IMR-90 (cell line): ENCODE measurements at places on chromosomes 13 and 19. TPM values are rescaled to one million over a fixed set of nuclear protein-coding genes. Genes with fewer than 3 reads are reported as not detected.

The NECTIN2 gene
- 77.8 and 78.0 TPM in 2 replicates for total RNA-seq

- no peak overlapping the region for H3K4me3 ChIP-seq
- peaks cover 47% of the 10 kb centered on the region for H3K27me3 ChIP-seq
- no peaks in the 10 kb centered on the region for H3K4me1 ChIP-seq
- no peak overlapping the region for H3K27ac ChIP-seq
Measured at GRCh38 chr19:16262618-16263017, 62.0 kb upstream of the KLF2 start.

DNA sequence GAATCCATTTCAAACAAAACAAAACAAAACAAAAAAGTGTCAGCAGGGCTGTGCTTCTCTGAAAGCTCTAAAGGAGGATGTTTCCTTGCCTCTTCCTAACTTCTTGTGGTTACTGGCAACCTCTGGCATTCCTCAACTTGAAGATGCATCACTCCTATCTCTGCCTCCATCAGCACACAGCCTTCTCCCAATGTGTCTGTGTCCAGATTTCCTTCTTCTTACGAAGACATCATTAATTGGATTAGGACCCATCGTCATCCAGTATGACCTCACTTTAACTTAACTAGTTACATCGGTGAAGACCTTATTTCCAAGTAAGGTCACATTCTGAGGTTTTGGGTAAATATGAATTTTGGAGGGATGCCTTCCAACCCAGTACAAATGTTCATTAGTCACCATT, 33.8 kb upstream of the GTF2F2 start:
- no peaks in the 10 kb centered on the region for H3K27me3 ChIP-seq
- no peaks in the 10 kb centered on the region for H3K36me3 ChIP-seq
- DNase-seq: peak; percentile 55
- H3K4me3 ChIP-seq: no peak overlapping the region
- H3K4me1 ChIP-seq: no peaks in the 10 kb centered on the region
- H3K27ac ChIP-seq: no peak overlapping the region

GRCh38 chr19:31421856-31422255, 72.6 kb upstream of the TSHZ3 start:
- H3K4me3 ChIP-seq: no peak overlapping the region
- H3K4me1 ChIP-seq: peaks cover 2% of the 10 kb centered on the region; the same call in 1 of the 2 replicates
- no peak for DNase-seq

DNA sequence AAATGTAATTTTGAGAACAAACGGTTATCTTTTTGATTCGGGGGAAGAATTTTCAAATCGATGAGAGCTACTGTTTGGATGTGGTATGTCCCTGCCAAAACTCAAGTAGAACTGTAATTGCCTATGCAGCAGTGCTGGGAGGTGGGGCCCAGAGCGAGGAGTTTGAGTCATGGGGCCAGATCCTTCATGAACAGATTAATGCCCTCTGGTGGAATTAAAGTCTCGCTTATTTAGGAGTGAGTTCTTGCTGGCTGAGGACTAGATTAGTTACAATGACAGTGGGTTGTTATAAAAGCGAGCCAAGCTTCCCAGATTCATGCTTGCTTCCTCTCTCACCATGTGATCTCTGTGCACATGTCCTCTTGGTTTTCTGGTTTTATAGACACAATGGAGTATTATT, 11.8 kb upstream of the PRR20A start:
- no peak overlapping the region for H3K27ac ChIP-seq
- H3K4me1 ChIP-seq: no peaks in the 10 kb centered on the region
- DNase-seq: no peak
- no peaks in the 10 kb centered on the region for H3K36me3 ChIP-seq

- DNase-seq: no peak
- no peak overlapping the region for H3K4me3 ChIP-seq
- no peaks in the 10 kb centered on the region for H3K4me1 ChIP-seq
- peaks cover 73% of the 10 kb centered on the region for H3K36me3 ChIP-seq
- no peak overlapping the region for H3K27ac ChIP-seq
- no peaks in the 10 kb centered on the region for H3K27me3 ChIP-seq
Measured at GRCh38 chr19:3958836-3959765, 11.8 kb downstream of the DAPK3 start.

GRCh38 chr13:45511310-45512097, 46.8 kb downstream of the COG3 start:
- no peaks in the 10 kb centered on the region for H3K27me3 ChIP-seq
- H3K27ac ChIP-seq: no peak overlapping the region
- no peak overlapping the region for H3K4me3 ChIP-seq

DNA sequence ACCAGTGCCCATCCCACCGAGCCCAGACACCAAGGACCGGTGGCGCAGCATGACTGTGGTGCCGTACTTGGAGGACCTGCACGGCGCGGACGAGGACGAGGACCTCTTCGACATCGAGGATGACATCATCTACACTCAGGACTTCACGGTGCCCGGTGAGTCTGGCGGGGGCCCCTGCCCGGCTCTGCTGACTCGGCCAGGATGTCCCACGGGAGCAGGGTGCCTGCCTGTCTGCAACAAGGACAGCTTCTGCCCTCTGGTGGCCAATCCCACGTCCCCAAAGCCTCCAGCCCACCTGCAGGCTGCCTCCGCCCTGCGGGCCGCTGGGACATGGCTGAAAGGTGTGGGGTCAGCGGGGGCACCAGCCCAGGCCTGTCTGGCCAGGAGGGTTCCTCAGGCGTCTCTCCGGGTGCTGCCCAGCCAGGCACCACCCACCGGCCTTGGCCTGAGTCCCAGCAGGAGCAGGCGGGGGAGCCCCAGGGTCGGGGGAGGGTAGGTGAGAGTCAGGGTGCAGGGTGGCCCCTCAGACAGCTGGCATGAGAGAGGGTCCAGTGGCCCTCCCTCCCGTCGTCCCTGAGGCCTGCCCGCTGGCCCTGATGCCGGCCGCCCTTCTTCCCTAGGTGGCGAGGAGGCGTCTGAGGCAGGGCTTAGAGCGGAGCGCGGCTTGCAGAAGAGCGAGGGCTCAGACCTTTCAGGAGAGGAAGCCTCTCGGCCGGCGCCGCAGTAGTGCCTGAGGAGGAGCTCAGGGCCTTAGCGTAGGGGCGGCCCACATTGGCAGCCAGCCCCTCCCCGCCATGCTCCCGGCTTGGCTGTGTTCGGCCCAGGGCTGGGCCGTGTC, 14.6 kb downstream of the CBARP start:
- peak; percentile 42 for DNase-seq
- H3K4me3 ChIP-seq: no peak overlapping the region
- peaks cover 54% of the 10 kb centered on the region for H3K36me3 ChIP-seq
- H3K27me3 ChIP-seq: no peaks in the 10 kb centered on the region
- no peaks in the 10 kb centered on the region for H3K4me1 ChIP-seq
- no peak overlapping the region for H3K27ac ChIP-seq

GRCh38 chr13:44440046-44440608, 66.5 kb downstream of the SERP2 start:
- H3K27ac ChIP-seq: no peak overlapping the region
- peaks cover 4% of the 10 kb centered on the region for H3K4me1 ChIP-seq
- no peak for DNase-seq
- no peaks in the 10 kb centered on the region for H3K27me3 ChIP-seq
- no peaks in the 10 kb centered on the region for H3K36me3 ChIP-seq

DNA sequence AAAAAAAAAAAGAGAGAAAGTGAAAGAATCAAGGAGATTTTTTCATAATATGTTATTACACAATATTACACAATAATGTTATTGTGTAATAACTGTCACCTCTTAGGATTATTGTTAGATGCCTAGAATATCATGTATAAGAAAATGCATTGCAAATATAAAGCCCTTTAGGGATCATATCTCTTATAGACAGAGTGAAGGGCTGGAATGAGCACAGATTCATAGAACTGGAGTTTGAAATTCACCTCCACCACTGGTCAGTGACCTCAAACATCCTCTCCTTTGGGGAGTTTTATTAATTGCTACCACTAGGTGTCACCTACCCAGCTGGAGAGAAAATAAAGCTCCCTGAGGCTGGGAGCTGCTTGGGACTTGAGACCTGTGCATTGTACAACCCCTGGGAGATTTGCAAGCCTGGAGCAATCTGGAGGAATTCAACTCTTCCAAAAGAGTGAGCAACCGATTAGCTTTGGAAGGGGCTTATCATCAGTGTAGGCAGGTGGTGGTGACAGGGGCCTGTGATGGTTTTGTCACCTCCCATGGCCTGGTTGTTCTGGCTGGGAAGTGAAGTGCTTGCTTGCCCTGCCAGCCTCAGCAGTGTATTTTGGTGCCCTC, 30.3 kb upstream of the FRY start:
- no peak overlapping the region for H3K4me3 ChIP-seq
- no peaks in the 10 kb centered on the region; the same call in 1 of the 2 replicates for H3K4me1 ChIP-seq
- no peaks in the 10 kb centered on the region; the same call in 1 of the 2 replicates for H3K27me3 ChIP-seq
- no peaks in the 10 kb centered on the region for H3K36me3 ChIP-seq
- H3K27ac ChIP-seq: no peak overlapping the region

The ZNF793 gene
- total RNA-seq: 0.56 and 0.72 TPM in 2 replicates

DNA sequence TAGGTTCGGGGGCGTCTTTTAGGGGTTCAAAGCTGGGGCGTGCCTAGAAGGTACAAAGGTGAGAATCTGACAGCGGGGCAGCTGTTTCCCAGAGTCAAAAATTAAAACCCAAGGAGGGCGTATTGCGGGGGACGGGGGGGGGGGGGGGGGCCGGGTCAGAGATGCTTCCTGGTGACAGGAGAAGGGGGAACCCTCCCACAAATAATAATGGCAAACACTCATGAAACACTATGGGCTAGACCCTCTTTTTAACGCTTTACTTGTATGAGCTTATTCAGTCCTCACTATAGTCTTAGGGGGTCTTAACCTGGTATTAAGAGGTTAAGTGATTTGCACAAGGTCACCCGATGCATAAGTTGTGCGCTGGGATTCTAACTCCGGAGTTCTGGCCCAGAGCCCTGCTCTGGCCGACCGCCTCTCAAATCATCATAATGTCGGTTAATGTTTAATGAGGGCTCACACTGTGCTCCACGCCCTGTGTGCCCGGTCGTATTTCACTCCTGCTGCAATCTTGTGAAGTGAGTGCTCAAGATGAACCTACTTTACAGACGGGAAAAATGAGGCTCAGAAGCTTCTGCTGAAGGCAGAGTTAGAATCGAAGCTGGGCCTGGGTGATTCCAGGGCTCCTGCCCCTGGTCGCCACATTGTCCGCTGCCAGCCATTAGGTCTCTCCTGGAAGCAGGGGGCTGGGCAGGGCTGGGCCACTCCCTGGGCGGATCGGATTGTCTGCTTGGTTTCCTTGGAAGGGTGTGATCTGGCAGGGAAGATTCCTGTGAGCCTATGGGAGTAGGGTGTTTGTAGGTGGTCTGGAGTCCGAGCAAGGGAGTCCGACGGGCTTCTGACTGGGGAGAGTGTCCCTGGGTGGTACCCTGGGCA, 964 bp downstream of the PAK4 start:
- H3K27me3 ChIP-seq: no peaks in the 10 kb centered on the region
- H3K27ac ChIP-seq: peak overlapping the region; percentile 79; the same call in 1 of the 2 replicates
- no peaks in the 10 kb centered on the region for H3K36me3 ChIP-seq
- no peak for DNase-seq
- H3K4me1 ChIP-seq: peaks cover 6% of the 10 kb centered on the region; the same call in 1 of the 2 replicates
- peak overlapping the region; percentile 85 for H3K4me3 ChIP-seq

The S1PR2 gene
- 14.0 and 16.7 TPM in 2 replicates for total RNA-seq
